ENCODE measurements at places on chromosomes 16 and 17.

- no peak for ATAC-seq
These were observed 19.9 kb upstream of the SEC14L1 start for GRCh38 chr17:77120868-77121267.

GRCh38 chr16:84199861-84200260 lies 8.9 kb downstream of the ADAD2 start:
- ATAC-seq: no peak

- no peak for ATAC-seq
These were observed at the start of gene PPP1R9B for GRCh38 chr17:50150354-50151040. Gene PPP1R9B, minus strand, starts transcription at chr17:50150677. Its CDS starts 164 bp downstream, at chr17:50150513.

- ATAC-seq: no peak
These were observed 18.3 kb upstream of the MLKL start for GRCh38 chr16:74718741-74719610.

- no peak for ATAC-seq
These were observed 123.0 kb downstream of the CHD9NB start for GRCh38 chr16:52929478-52930400.

- no peak for ATAC-seq
These were observed 121.8 kb upstream of the IRX5 start for GRCh38 chr16:54808890-54809289.
